ENCODE measurements at places on chromosomes 5 and 9. TPM values are rescaled to one million over a fixed set of nuclear protein-coding genes. Genes with fewer than 3 reads are reported as not detected.

Gene RASEF
- 0.17 TPM for total RNA-seq

Gene CNTFR
- total RNA-seq = not detected

Gene CDH9
- not detected for total RNA-seq

Gene RACK1
- 4,370 TPM for total RNA-seq
